ENCODE measurements at places on chromosomes 11 and 22. TPM values are rescaled to one million over a fixed set of nuclear protein-coding genes. Genes with fewer than 3 reads are reported as not detected.

Gene ACTN3
- not detected for total RNA-seq

Gene FAT3
- total RNA-seq: 1.9 TPM

Gene FIBIN
- 4.3 TPM for total RNA-seq

Gene JHY
- total RNA-seq: 1.5 TPM

Gene SLCO2B1
- total RNA-seq: 6.7 TPM

Data from tracheal epithelial cell (primary cell).